Ascending aorta (tissue), 2 donors: ENCODE measurements at places on chromosomes 5 and 9.

DNA sequence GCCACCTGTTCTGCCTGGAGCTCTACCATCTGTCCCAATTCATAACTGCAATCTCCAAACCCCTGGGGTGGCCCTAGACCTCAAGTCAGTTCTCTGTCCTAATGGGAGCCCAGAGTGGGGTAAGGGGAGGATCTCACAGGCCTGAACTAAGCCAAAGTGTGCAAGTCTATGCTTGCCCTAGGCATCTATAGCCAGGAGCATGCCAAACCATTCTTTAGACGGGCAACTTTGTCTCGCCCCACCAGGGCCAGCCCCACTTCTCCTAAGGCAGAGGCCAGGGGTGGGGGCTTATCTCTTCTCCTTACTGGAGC lies 3.3 kb downstream of the ACSL6 start:
- H3K36me3 ChIP-seq, result no peaks in the 10 kb centered on the region
- H3K4me1 ChIP-seq, result peaks cover 7% of the 10 kb centered on the region
- DNase-seq, result no peak
- peaks cover 7% of the 10 kb centered on the region for H3K27me3 ChIP-seq

DNA sequence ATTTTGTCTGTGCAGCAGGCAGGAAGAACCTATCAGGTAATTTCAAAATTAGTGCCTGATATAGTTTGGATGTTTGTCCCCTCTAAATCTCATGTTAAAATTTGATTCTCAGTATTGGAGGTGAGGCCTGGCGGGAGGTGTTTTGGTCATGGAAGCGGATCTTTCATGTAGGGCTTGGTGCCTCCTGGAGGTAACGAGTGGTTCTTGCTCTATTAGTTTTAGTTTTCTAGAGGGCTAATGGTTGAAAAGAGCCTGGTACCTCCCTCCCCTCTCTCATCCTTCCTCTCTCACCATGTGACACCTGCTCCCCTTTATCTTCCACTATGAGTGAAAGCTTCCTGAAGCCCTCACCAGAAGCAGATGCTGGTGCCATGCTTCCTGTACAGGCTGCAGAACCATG lies 106.3 kb downstream of the DRD1 start:
- no peak overlapping the region for H3K27ac ChIP-seq
- no peak for DNase-seq
- H3K4me3 ChIP-seq, result no peak overlapping the region
- no peaks in the 10 kb centered on the region for H3K27me3 ChIP-seq
- no peaks in the 10 kb centered on the region for H3K4me1 ChIP-seq

GRCh38 chr5:104702212-104702611 lies 1139.6 kb upstream of the NUDT12 start:
- H3K27ac ChIP-seq, result no peak overlapping the region
- no peaks in the 10 kb centered on the region for H3K27me3 ChIP-seq
- no peak overlapping the region for H3K4me3 ChIP-seq
- DNase-seq, result no peak
- H3K36me3 ChIP-seq, result no peaks in the 10 kb centered on the region
- H3K4me1 ChIP-seq, result no peaks in the 10 kb centered on the region

- H3K4me1 ChIP-seq, result no peaks in the 10 kb centered on the region
- no peak overlapping the region for H3K4me3 ChIP-seq
- H3K36me3 ChIP-seq, result no peaks in the 10 kb centered on the region
- no peaks in the 10 kb centered on the region for H3K27me3 ChIP-seq
- DNase-seq, result no peak
Measured at GRCh38 chr5:136793300-136793699, 428.0 kb upstream of the TRPC7 start.

GRCh38 chr5:37005252-37005651 lies 128.7 kb downstream of the NIPBL start:
- no peak overlapping the region for H3K27ac ChIP-seq
- H3K36me3 ChIP-seq, result peaks cover 38% of the 10 kb centered on the region
- no peaks in the 10 kb centered on the region for H3K4me1 ChIP-seq

DNA sequence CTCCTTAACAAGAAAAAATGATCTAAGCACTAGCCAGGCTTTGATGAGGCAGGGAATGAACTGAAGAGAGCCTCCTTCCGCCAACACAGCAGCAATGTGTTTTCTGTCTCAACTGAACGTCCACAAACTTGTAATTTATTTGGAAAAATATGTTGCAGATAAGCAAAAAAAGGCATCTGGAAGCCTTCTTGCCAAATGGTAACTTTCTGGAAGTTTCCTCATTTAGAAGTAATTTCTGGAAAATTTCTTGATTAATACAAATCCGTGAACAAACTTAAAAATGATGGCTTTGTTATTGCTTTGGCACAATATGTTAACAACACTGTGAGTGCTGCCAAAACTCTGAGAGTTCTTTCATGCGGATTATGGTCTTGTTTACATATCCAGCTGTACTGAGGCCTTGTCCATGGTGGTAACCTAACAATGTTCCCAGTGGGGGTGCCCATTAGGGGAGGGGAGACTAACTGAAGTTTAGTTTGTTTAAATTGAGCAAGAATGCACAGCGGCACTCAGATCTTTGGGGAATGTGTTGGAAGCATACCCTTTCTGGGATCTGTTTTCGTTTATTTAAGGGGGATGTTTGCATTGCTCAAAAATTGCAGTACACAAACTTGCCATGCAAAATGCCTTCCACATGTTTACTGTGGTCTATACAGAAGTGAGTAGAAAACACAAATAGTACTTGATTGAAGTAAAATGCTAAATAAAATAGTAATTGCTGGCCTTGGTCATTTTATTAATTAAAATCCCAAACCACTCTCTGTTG lies 334.7 kb downstream of the NR2F1-AS1 start:
- H3K27me3 ChIP-seq, result no peaks in the 10 kb centered on the region
- no peak for DNase-seq
- no peak overlapping the region for H3K4me3 ChIP-seq
- H3K36me3 ChIP-seq, result no peaks in the 10 kb centered on the region
- no peak overlapping the region for H3K27ac ChIP-seq

GRCh38 chr9:133539991-133540697 lies 5.6 kb downstream of the ADAMTSL2 start:
- H3K27me3 ChIP-seq, result no peaks in the 10 kb centered on the region
- no peaks in the 10 kb centered on the region for H3K36me3 ChIP-seq
- no peaks in the 10 kb centered on the region for H3K4me1 ChIP-seq
- peak overlapping the region; percentile 53 for H3K4me3 ChIP-seq

- no peak for DNase-seq
- no peaks in the 10 kb centered on the region for H3K27me3 ChIP-seq
- no peak overlapping the region for H3K4me3 ChIP-seq
- no peaks in the 10 kb centered on the region for H3K36me3 ChIP-seq
- no peak overlapping the region for H3K27ac ChIP-seq
Measured at GRCh38 chr5:77651343-77651742, 12.8 kb upstream of the OTP start.

- H3K4me1 ChIP-seq, result no peaks in the 10 kb centered on the region
- peaks cover 10% of the 10 kb centered on the region for H3K36me3 ChIP-seq
- H3K27me3 ChIP-seq, result no peaks in the 10 kb centered on the region
- H3K4me3 ChIP-seq, result no peak overlapping the region
- no peak for DNase-seq
Measured at GRCh38 chr9:122029898-122030297, 63.2 kb downstream of the TTLL11 start.

DNA sequence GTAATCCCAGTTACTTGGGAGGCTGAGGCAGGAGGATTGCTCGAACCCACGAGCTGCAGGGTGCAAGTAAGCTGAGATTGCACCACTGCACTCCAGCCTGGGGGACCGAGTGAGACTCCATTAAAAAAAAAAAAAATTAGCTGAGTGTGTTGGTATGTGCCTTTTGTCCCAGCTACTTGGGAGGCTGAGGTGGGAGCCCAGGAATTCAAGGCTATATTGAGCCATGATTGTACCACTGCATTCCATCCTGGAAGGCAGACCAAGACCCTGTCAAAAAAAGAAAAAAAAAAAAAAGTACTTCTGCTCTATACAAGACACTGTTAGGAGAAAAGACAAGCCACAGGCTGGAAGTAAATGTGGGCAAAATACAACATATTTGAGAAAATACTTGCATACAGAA lies 68.5 kb upstream of the FBXW11 start:
- H3K4me3 ChIP-seq, result no peak overlapping the region
- no peak for DNase-seq
- H3K27ac ChIP-seq, result no peak overlapping the region

DNA sequence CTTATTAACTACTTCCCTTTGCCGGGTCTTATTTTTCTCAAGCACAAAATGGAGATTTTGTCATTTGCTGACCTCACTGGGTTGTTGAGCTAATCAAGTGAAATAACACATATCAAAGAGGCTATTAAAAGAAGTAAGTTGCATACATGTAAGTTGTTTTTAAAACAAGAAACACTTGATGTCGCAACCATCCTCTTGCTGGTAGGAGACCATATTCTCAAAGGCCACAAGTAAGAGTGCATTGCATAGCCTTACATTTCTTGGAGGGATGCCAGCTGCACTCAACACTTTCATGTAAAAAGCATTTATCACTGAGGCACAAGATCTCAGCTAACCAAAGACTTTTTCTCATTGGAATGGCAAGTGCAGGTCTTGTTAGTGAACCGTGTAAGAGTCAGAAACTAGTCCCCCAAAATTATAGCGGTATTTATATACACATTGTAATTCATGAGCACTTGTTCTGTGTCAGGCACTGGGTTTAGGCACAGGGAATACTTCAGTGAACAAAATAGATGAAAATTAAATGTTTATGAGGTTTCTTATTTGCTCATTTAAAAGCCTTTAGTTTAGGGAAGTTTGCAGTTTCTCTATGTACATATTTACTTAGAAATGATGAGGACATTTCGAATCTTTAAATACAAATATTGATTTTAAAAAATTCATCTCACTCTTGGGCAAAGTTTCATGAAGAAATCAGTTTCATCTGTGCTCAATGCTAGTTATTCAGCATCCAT lies 72.0 kb downstream of the ZFAND5 start:
- no peaks in the 10 kb centered on the region for H3K36me3 ChIP-seq
- no peaks in the 10 kb centered on the region for H3K27me3 ChIP-seq
- no peaks in the 10 kb centered on the region for H3K4me1 ChIP-seq
- no peak overlapping the region for H3K4me3 ChIP-seq
- H3K27ac ChIP-seq, result no peak overlapping the region
- DNase-seq, result no peak

GRCh38 chr5:158736150-158736870 lies 363.4 kb downstream of the EBF1 start:
- DNase-seq, result no peak
- H3K4me3 ChIP-seq, result peak overlapping the region; percentile 27
- peaks cover 20% of the 10 kb centered on the region for H3K4me1 ChIP-seq
- H3K36me3 ChIP-seq, result no peaks in the 10 kb centered on the region
- no peaks in the 10 kb centered on the region for H3K27me3 ChIP-seq
- H3K27ac ChIP-seq, result no peak overlapping the region

GRCh38 chr5:65986050-65986451 lies 59.7 kb downstream of the ERBIN start:
- no peaks in the 10 kb centered on the region for H3K36me3 ChIP-seq
- H3K27ac ChIP-seq, result no peak overlapping the region
- H3K4me3 ChIP-seq, result no peak overlapping the region

DNA sequence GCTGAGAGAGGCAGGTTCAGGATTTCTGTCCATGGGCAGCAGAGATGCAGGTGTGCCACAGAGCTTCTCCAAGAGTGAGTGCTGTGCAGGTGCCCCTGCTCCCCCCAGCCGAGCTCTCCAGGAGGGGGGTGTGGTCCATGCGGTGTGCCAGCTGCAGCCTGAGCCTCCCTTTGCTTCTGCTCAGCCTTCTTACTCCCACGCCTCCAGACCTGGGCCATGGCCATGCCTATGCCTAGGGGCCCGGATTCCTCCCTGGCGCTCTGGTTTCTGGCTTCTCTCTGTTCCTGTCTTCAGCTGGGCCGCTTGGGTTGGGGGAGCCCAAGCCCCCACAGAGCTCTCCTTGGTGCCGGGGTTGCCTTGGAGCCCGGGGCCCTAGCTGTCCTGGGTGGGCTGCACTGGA lies 133.3 kb downstream of the CACNA1B start:
- H3K36me3 ChIP-seq, result no peaks in the 10 kb centered on the region
- H3K27ac ChIP-seq, result no peak overlapping the region
- no peak for DNase-seq
- H3K4me3 ChIP-seq, result no peak overlapping the region
- no peaks in the 10 kb centered on the region for H3K4me1 ChIP-seq

DNA sequence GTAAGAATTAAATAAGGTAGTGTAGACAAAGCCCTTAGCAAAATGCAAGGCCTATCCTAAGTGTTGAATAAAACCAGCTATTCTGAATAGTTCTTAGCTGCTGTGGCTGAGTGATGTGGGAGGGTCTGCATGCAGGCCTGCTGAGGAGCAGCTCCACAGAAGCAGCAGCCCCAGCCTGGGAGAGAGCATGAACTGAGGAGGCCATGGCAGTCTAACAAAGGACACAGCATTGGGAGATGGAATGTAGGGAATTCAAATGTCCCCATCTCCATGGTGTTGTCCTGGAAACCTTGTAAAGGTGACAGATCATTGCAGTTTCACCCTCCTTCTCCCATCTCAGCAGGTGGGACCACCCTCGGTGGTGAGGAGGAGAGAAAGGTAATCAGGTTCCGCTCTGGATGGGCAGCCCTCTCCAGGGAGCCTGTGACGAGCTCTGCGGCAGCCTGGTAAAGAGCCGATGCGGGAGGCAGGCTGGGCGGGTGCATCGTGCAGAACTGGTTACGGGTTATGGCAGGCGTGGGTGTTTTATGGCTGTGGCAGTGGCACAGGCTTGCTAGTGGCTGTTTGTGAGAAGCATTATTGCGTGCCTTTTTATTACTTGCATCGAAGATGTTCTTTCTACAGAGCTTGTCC lies 199.9 kb upstream of the GLRA1 start:
- no peaks in the 10 kb centered on the region for H3K4me1 ChIP-seq
- H3K4me3 ChIP-seq, result no peak overlapping the region
- no peak overlapping the region for H3K27ac ChIP-seq
- no peak for DNase-seq
- no peaks in the 10 kb centered on the region for H3K36me3 ChIP-seq
- no peaks in the 10 kb centered on the region for H3K27me3 ChIP-seq

GRCh38 chr5:79074641-79075040 lies 5.1 kb downstream of the BHMT2 start:
- DNase-seq, result no peak
- H3K36me3 ChIP-seq, result no peaks in the 10 kb centered on the region
- H3K27me3 ChIP-seq, result no peaks in the 10 kb centered on the region
- H3K27ac ChIP-seq, result no peak overlapping the region
- peaks cover 6% of the 10 kb centered on the region for H3K4me1 ChIP-seq

- H3K27ac ChIP-seq, result no peak overlapping the region
- no peak overlapping the region for H3K4me3 ChIP-seq
- H3K4me1 ChIP-seq, result peaks cover 4% of the 10 kb centered on the region
- H3K36me3 ChIP-seq, result no peaks in the 10 kb centered on the region
- no peak for DNase-seq
- no peaks in the 10 kb centered on the region for H3K27me3 ChIP-seq
Measured at GRCh38 chr9:96056226-96056625, 180.7 kb downstream of the ERCC6L2 start.

- no peak overlapping the region for H3K27ac ChIP-seq
- no peaks in the 10 kb centered on the region for H3K4me1 ChIP-seq
- H3K36me3 ChIP-seq, result peaks cover 55% of the 10 kb centered on the region
- H3K27me3 ChIP-seq, result no peaks in the 10 kb centered on the region
- DNase-seq, result no peak
Measured at GRCh38 chr9:121455527-121456239, 44.0 kb downstream of the GGTA1 start.

GRCh38 chr5:122192497-122193496 lies 63.5 kb downstream of the ZNF474 start:
- H3K4me3 ChIP-seq, result no peak overlapping the region
- H3K4me1 ChIP-seq, result no peaks in the 10 kb centered on the region
- DNase-seq, result no peak
- H3K27me3 ChIP-seq, result no peaks in the 10 kb centered on the region

GRCh38 chr5:120436996-120437395 lies 27.1 kb upstream of the PRR16 start:
- no peaks in the 10 kb centered on the region for H3K4me1 ChIP-seq
- no peak overlapping the region for H3K4me3 ChIP-seq
- H3K36me3 ChIP-seq, result no peaks in the 10 kb centered on the region
- no peak overlapping the region for H3K27ac ChIP-seq
- no peaks in the 10 kb centered on the region for H3K27me3 ChIP-seq
